ENCODE measurements at places on chromosomes 11 and 22. TPM values are rescaled to one million over a fixed set of nuclear protein-coding genes. Genes with fewer than 3 reads are reported as not detected.

MMP27 gene
- total RNA-seq: not detected

MALAT1 gene
- total RNA-seq: 9,504 TPM

CDC42BPG gene
- 0.25 TPM for total RNA-seq

KCNQ1OT1 gene
- 2.3 TPM for total RNA-seq

TAF1D gene
- 98.0 TPM for total RNA-seq

APLNR gene
- total RNA-seq: 0.66 TPM

LRP5 gene
- 59.8 TPM for total RNA-seq

UQCR10 gene
- total RNA-seq: 94.3 TPM

FBLN1 gene
- 26.6 TPM for total RNA-seq

SYCE3 gene
- not detected for total RNA-seq

C11orf91 gene
- 0.19 TPM for total RNA-seq

ENTHD1 gene
- not detected for total RNA-seq

OPCML gene
- 0.06 TPM for total RNA-seq

MEI1 gene
- total RNA-seq: 1.2 TPM

NF2 gene
- 66.1 TPM for total RNA-seq

Data from aortic smooth muscle cell (primary cell).